IPS DF 19.7 (cell line): ENCODE measurements at places on chromosomes 4 and X.

GRCh38 chr4:101367201-101367600 lies 19.9 kb upstream of the PPP3CA start:
- DNase-seq: no peak

GRCh38 chrX:50988649-50989048 lies 78.1 kb downstream of the BMP15 start:
- DNase-seq: no peak

DNA sequence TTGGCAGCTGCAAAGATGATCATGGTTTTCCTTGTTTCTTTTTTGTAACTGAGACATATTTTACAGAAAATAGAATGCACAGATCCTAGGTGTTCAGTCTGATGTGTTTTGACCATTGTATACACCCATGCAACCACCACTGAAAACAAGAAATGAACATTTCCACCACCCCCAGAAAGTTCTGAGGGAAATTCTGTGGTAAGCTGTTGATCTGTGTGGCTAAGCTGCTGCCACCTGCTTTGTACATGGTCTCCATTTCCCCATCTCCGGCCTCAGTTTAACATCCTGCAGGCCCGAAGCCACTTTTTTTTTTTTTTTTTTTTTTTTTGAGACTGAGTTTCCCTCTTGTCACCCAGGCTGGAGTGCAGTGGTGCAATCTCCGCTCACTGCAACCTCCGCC lies 65.3 kb downstream of the NYX start:
- no peak for DNase-seq

DNA sequence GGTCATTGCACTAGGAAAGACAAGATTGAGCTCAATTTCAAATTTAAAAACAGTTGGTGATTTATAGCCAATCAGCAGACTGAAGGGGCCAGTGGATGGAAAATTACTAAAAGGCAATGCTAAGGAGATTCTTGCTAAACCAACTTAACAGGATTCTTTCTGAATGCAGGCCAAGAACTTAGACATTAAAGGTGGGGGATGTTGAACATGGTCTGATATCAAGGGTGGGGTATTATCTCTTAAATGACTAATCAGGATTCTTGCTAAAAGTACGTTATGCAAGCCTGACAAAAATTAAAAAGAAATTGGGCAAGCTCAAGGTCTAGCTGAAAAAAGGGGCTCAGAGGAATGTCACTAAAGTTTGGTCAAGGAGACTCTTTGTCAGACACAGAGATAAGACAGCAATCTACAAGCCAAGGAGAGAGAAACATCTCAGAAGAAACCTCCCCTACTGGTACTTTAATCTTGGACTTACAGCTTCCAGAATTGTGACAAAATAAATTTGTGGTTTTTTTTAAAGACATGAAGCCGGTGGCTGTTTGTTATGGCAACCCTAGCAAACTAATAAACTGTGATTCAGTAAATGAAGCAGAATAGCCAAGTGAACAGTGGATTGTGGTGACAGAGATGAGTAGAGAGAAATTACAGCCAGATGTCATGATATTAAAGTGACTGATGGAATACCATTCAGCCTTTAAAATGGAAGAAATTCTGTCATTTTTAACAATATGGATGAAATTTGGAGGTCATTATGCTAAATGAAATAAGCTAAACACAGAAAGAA lies 120.3 kb upstream of the KLHL4 start:
- DNase-seq: no peak

- no peak for DNase-seq
Measured at GRCh38 chr4:128307123-128307571, 19.5 kb upstream of the PGRMC2 start.

DNA sequence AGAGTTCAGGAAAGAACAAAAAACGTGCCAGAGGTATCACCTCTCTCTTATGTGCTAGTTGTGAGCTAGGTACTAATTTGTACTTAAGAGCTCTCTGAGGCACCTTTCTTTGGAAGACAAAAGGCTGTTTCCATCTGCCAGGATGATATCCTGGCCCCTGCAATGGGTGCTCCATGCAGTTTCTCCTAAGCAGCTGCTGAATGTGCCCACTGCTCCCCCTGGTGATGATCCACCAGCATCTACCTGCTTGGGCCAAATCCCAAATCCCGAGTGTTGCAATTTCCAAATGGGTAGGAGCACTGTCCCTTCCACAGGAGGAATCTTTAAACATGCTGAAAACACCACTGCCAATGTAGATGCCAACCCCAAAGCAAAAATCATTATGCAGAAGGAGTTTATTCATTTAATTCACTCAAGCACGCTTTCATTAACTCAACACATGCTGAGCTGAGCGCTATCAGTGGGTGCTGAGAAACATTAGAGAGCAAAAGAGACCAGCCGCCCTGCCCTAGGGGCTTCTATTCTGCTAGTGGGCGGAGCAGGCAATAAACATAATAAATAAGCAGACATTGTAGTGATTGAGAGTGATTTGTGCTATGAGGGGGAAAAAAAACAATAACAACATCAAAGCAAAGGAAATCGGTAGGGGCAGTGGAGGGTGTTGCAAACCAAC lies 69.6 kb upstream of the C4orf50 start:
- DNase-seq: peak; percentile 50

GRCh38 chrX:12060489-12061260 lies 77.6 kb upstream of the FRMPD4 start:
- no peak for DNase-seq

GRCh38 chrX:39862963-39863362 lies 234.8 kb downstream of the BCOR start:
- DNase-seq: no peak

DNA sequence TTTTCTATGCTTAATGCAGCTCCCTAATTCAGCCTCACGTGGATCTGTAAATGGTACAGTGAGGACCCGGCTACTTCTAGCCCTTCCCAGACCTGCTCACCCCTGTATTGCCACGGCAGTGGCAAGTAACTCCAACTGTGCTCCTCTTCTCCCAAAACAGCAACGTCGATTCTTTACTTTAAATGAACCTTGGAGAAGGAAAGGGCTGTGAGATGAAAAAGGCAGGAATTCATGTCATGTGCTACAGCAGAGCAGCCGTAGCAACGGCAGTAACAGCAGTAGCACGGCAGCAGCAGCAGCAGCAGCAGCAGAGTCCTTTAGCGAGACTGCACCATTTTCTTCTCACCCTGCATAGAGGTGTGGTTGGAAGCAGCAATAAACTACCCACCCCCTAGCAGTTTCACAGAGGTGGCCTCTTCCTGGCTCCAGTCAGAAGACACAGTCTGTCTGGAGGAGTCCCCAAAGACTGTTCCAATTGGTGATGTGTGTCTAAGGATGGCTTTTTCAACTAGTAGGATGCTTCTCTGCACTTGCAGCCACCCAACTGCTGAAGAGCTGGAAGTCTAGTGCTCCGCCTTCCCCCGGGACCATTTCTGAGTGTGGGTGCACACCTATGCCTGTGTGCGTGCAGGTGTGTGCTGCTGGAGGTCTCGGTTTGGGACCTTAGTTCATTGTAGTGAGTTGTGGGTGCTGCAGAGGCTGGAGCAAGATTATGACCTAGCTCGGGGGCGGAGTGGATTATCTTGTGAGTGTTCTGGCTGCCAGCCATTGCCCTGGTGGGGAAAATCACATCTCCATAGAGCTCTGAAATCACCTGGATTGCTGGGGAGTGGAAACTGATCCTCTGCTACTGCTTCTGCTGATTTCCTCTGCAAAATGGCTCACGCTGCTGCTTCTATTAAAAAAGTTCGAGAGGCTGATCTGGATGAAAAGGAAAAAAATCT lies 67.2 kb downstream of the ANK2 start:
- no peak for DNase-seq

GRCh38 chr4:90069151-90069550 lies 58.0 kb upstream of the CCSER1 start:
- no peak for DNase-seq
